ENCODE measurements at places on chromosomes 7 and 10.

DNA sequence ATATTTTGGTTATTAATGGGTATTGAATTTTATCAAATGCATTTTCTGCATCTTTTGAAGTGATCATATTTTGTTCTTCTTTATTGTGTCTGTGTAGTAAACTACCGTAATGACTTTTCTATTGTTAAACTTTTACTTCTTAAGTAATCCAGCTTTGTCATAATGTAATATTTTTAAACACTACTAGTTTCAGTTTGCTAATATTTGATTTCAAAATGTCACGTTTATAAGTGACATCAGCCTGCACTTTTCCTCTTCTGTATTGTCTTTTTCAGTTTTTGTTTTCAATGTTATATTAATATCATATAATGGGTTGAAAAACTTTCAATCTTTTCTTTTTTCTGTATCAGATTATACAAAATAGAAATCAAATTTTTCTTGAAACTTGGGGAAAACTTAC is 71.6 kb upstream of the ANKRD1 start:
- no peak for DNase-seq

DNA sequence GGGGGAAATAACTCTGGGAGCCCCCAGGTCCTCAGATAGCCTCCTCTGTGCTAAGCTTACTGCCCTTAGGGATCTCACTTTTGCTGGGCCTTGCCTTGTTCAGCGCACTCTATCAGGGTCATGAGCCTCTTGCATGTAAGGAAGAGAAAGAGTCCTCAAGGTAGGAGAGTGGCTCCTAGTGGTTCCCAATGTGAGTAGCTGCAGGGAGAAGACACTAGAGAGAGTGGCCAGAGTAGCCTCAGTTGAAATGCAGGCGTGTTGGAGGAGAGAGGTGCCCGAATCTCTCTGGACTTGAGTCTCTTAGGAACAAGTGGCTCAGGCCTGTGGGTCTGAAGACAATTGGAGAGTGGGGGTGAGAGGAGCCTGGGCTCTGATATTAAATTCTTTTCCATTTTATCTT is 94.3 kb upstream of the SORCS3 start:
- no peak for DNase-seq

DNA sequence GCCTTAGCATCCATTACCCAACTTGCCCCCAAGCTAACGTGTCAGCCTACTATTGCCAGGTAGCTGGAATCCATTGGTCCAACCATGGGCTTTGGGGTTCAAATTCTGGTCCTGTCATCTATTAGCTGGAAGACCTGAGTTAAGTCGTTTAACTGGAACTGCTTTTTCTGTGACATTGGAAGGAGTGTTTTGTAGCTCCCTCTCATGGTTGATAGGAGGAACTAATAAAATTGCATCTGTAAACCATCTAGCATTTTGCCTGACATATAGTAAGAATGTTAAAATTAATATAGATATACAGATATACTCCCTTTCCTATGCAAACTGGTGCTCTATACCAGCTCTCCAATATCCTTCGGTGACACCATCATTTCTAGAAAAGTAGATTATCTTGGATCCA is 23.8 kb upstream of the SLF2 start:
- DNase-seq = no peak

DNA sequence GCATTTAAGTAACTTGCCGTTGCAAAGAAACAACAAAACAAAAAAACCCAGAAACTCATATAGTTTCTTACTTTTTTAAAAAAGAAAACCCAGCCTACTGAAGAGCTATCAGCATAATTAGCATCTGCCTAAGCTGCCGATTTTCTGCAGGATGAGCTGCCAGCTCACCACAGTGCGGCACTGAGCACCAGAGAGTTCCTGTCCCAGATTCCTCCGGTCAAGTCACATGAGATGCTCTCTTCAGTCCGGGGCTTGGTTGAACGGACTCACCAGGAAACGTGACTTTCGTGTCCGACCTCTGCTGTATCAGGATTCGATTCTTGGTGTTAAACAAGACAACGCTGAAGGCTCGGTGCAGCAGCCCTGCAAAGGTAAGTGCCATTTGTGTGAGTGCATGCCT is 3.2 kb downstream of the IDI2 start:
- no peak for DNase-seq

DNA sequence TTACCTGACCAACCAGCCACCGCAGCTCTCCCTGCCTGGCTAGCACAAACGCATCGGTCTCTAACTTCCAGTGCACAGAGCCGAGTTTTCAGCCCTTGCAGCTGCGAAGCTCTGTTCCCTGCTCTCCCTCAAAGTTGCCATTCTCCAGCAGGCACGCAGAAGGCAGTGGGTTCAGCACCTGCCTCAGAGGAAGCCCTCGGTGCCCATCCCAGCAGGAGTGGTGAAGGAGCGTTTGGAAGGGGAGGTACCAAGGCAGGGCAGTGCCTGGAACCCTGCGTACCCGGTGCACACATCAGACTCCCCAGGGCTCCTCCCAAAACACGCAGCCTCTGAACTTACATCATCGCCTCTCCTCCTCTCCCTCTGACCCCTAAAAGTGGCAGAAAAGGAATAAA is 1.7 kb upstream of the STK32C start:
- DNase-seq = no peak

GRCh38 chr10:11154333-11154732 is 136.7 kb downstream of the CELF2 start:
- DNase-seq = no peak

DNA sequence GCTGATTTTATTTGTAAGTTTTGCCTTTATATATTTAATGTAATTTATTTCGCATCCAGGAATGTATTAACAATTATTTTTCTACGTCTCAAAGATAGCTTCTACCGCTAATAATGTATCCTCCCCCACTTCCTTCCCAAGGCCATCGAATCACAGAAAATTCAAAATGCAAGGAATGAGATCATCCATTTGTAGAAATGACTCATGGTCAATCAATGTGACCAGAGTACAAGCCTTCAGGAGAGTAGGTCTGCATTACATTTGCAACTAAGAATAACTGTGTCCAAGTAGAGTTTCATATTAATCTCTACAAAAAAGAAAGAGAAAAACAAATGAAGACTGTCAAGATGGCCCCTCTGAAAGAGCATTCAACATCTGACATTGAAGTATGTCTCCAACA is 205.9 kb upstream of the PHF14 start:
- DNase-seq = no peak

- no peak for DNase-seq
Measured at GRCh38 chr10:92575961-92576360, 2.1 kb upstream of the IDE start.

GRCh38 chr7:40827222-40828085 is 692.6 kb downstream of the SUGCT start:
- DNase-seq = no peak

GRCh38 chr7:73395538-73396503 is 37.8 kb upstream of the FZD9 start:
- DNase-seq = no peak

DNA sequence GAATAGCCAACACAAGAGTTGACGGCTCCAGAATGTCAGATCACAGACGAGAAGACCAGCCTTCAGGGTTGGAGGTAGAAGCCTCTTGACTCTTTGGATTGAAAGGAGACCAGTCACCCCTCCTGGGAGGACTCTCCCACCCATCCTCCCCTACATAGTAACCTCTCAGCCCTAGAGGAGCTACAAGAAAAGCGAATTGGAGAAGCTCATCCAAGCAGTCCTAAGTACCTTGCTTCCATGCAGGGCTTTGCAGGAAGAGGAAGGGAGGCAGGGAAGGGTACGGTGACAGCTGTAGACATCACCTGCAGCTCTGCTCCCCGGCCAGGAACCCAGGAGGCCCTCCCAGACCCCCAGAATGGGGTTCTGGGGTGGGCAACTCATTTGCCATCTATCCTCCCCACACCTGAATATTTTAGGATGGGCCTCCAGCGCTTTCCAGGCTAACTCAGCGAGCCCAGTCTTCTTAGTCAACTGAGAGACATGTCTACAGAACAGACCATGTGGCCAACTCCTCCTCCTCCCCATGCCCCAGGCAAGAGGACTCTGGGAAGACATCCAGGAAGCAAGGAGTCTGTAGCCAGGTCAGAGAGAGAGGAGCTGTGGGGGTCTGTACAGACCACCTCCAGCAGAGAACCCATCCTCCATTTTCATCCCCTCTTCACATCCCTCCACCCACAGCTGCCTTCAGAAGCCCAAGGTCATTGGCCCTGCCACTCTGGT is 55.6 kb upstream of the LBX1 start:
- DNase-seq = no peak

DNA sequence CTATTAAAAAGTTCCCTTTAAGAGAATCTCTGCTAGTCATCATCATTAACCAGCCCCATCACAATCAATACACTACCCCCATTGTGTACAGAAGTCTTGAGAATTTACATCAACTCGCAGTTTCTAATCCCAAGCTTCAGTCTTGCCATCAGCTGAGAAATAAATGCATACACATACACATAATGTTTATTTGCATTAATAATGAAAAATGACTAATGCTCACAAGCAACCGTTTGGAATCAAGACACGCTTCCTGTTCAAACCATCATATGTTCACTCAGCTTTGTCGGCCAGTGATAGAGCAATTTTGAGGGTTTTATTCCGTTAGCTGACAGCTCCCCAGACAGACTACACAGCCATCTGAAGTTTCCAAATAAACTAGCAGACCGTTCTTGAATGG is 287.1 kb downstream of the SFMBT2 start:
- no peak for DNase-seq

DNA sequence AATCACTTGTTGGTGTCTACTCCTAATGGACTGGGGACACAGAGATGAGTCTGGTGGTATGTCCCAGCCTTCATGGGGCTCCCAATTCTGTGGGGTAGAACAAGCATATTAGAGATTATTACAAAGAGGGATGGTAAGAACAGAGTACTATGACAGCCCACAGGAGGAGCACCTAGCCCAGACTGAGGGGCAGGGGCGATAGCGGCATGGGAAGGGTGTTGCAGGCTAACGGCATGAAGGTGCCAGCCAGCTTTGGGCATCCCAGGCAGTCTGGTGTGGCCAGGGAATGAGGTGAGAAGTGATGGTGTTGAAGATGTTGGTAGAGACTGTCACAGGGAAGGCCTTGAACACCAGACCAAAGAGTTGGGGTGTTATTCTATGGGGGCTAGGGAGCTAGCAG is 280.0 kb downstream of the RPS24 start:
- no peak for DNase-seq

DNA sequence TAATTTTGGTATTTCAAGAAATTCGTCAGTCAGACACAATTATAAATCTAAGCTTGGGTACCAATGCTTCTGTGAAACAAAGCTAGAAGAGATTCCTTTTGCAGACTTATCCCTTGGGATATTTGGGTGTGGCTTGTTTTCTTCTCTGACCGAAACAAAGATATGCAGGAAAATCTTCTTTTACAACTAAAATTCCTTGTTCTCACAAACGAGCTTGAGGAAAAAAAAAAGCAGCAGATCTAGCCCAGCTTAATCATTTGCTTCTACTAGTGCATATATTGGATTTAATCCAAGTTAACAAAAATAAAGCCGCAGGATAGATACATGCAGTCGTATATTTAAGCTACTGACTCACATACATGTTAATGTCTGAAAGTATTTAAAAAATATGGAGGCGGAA is 104.2 kb downstream of the PRTFDC1 start:
- DNase-seq = no peak

GRCh38 chr10:58704671-58705141 is 192.0 kb downstream of the BICC1 start:
- no peak for DNase-seq

- no peak for DNase-seq
Measured at GRCh38 chr10:13877154-13877909, 290.6 kb downstream of the PRPF18 start.

- no peak for DNase-seq
Measured at GRCh38 chr7:69374044-69374425, 224.2 kb upstream of the AUTS2 start.

- no peak for DNase-seq
Measured at GRCh38 chr10:102795453-102796406, 41.5 kb downstream of the CYP17A1 start.

DNA sequence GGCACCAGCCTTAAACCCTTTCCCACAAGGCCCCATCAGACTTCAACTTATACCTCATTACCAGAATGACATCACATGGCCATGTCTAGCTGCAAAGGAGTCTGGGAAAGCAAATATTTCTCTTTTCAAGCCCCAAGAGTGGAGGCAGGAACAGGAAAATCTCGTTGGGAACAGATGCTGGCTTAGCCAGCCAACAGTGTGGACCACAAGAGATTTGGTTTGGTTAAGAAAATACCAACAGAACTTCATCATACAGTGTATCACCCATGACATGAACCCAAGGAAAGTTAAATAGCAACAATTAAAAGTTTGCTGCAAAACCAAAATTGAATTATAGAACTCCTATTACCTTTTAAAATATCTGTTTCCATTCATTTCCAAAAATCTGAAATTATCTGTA is 2.2 kb upstream of the MET start:
- DNase-seq = no peak

GRCh38 chr10:113381981-113382509 is 170.8 kb upstream of the HABP2 start:
- no peak for DNase-seq

- DNase-seq = no peak
Measured at GRCh38 chr7:17506095-17506494, 207.6 kb downstream of the AHR start.

- DNase-seq = no peak
Measured at GRCh38 chr7:130804220-130804619, 70.2 kb upstream of the KLF14 start.

- DNase-seq = no peak
Measured at GRCh38 chr10:91653219-91653870, 20.5 kb upstream of the PPP1R3C start.

GRCh38 chr10:114649217-114649903 is 8.7 kb downstream of the ABLIM1 start:
- no peak for DNase-seq

- no peak for DNase-seq
Measured at GRCh38 chr7:70306173-70306572, 707.9 kb downstream of the AUTS2 start.

- no peak for DNase-seq
Measured at GRCh38 chr7:5320802-5321396, 38.2 kb downstream of the SLC29A4 start.

- DNase-seq = no peak
Measured at GRCh38 chr10:122553341-122553740, 7.2 kb upstream of the DMBT1 start.

GRCh38 chr7:99669782-99670181 is 10.0 kb downstream of the CYP3A5 start:
- DNase-seq = no peak

DNA sequence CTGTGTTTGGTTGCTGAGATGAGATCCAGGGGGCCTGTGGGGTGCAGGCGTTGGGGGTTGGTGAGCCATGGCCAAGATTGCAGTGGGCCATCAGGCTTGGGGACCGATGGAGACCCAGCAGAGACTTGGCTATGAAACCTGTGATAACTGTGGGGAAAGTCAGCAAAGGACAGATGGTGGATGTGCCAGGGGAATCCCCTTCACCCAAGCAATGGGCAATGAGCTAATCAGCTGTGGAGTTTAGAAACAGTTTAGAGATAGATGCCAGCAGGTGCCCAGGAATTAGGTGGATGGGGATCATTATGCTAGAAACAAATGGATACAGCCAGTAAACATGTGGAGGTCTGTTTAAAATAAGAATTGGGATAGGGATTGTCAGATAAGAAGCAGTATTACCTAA is 151.4 kb upstream of the FERD3L start:
- DNase-seq = no peak

GRCh38 chr7:134474828-134475227 is 15.9 kb upstream of the AKR1B1 start:
- no peak for DNase-seq
